ENCODE measurements at places on chromosomes 1 and 21.

- H3K4me1 ChIP-seq = peaks cover 33% of the 10 kb centered on the region
- peaks cover 27% of the 10 kb centered on the region for H3K36me3 ChIP-seq
- no peak for DNase-seq
- peak overlapping the region; percentile 98 for H3K4me3 ChIP-seq
- H3K27me3 ChIP-seq = no peaks in the 10 kb centered on the region
- peak overlapping the region; percentile 92 for H3K27ac ChIP-seq
Measured at GRCh38 chr1:145997718-145998023, 1.3 kb upstream of the TXNIP start.

- no peak for DNase-seq
- H3K4me1 ChIP-seq = no peaks in the 10 kb centered on the region
- no peak overlapping the region for H3K27ac ChIP-seq
- H3K27me3 ChIP-seq = no peaks in the 10 kb centered on the region
- no peaks in the 10 kb centered on the region for H3K36me3 ChIP-seq
Measured at GRCh38 chr1:66893712-66894111, 30.9 kb downstream of the DNAI4 start.

DNA sequence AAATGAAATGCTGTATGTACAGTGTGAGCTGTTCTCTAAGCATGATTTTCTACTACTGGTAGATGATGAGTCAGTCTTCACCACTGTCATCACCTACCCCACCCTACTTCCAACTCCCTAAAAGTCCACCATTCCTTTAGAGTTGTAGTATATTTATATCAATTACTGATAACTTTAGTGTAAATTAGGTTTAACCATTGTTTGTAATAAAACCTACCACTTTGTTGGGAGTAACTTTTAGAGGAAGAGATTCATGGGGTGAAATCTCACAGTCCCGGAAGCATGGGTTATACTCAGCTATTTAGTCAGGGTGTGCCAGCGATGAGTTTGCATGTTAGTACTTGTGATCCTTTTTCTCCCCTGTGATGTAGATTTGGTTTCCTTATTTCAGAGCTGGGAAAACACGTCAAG is 17.1 kb downstream of the MORC3 start:
- no peaks in the 10 kb centered on the region for H3K4me1 ChIP-seq
- no peaks in the 10 kb centered on the region for H3K27me3 ChIP-seq
- peaks cover 51% of the 10 kb centered on the region for H3K36me3 ChIP-seq
- no peak overlapping the region for H3K27ac ChIP-seq
- DNase-seq = no peak

DNA sequence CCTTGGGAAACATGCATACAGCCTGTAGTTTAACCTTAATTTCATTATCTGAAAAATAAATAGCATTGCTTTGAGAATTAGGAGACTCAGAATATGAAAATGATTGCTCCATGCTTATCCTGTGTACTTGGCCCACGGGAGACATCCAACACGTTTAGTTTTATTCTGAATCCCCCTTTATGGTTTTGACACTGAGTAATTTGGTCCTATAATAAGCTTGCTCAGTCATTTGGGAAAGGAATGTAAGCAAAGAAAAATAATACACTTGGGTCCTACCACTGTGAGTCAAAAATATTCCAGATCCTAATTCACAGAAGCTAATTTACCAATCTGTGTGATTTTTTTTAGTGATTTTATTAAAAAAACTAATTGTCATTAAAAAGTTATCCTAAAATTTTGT is 557.3 kb downstream of the USP25 start:
- H3K36me3 ChIP-seq = no peaks in the 10 kb centered on the region

DNA sequence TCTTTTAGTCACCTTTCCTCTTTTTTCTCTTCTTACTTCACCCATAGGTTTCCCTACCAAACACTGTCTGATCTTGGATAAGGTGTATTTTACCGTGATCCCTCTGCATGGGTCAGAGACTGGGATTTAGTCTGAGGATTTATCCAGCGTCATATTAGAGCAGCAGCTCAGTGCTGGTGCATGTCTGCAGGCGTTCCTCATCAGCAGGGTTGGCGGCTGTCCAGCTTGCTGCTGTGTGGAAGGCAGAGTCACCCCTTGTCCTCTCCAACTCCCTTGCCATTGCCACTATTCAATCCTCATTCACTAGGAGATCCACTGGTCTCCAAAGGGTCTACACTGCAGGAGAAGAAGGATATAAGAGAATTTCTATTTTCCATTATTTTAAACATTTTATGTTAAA is 7.3 kb upstream of the FAM78B start:
- H3K36me3 ChIP-seq = no peaks in the 10 kb centered on the region
- H3K4me3 ChIP-seq = no peak overlapping the region
- H3K27me3 ChIP-seq = peaks cover 4% of the 10 kb centered on the region
- H3K4me1 ChIP-seq = no peaks in the 10 kb centered on the region
- no peak overlapping the region for H3K27ac ChIP-seq

DNA sequence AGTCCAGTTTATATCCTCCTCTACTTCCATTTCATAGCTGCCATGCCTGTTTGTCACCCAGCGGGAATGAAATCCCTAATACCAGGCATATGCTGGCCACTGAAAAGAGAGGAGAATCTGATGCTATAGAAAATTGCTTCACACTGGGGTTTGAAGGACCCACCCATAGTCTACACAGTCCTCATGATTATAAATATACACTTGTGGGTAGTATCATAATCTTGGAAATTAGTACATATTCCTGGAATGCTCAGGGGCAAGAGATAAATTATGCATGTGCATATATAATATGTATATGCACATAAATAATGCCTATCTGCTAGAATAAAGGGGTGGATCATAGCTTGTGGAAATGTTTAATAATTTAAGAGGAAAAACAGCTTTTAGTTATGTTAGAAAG is 105.8 kb downstream of the PRRX1 start:
- no peak overlapping the region for H3K4me3 ChIP-seq
- no peaks in the 10 kb centered on the region for H3K36me3 ChIP-seq
- no peaks in the 10 kb centered on the region for H3K4me1 ChIP-seq
- no peak for DNase-seq
- H3K27ac ChIP-seq = no peak overlapping the region
- H3K27me3 ChIP-seq = no peaks in the 10 kb centered on the region

DNA sequence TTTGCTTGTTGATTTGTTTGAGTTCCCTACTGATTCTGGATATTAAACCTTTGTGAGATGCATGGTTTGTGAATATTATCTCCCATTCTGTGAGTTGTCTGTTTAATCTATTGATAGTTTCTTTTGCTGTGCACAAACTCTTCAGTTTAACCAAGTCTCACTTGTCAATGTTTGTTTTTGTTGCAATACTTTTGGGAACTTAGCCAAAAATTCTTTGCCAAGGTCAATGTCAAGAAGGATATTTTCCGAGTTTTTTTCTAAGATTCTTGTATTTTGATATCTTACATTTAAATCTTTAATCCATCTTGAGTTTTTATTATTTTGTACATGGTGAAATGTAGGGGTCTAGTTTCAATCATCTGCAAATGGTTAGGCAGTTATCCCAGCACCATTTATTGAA is 1230.7 kb upstream of the NCAM2 start:
- no peak for DNase-seq
- H3K4me1 ChIP-seq = no peaks in the 10 kb centered on the region
- no peak overlapping the region for H3K4me3 ChIP-seq
- H3K27ac ChIP-seq = no peak overlapping the region
- H3K36me3 ChIP-seq = no peaks in the 10 kb centered on the region

- DNase-seq = peak; percentile 64
- peak overlapping the region; percentile 95 for H3K4me3 ChIP-seq
- H3K27me3 ChIP-seq = no peaks in the 10 kb centered on the region
- no peaks in the 10 kb centered on the region for H3K36me3 ChIP-seq
- peaks cover 8% of the 10 kb centered on the region for H3K4me1 ChIP-seq
Measured at GRCh38 chr1:89821322-89822108, 683 bp downstream of the LRRC8D start.

DNA sequence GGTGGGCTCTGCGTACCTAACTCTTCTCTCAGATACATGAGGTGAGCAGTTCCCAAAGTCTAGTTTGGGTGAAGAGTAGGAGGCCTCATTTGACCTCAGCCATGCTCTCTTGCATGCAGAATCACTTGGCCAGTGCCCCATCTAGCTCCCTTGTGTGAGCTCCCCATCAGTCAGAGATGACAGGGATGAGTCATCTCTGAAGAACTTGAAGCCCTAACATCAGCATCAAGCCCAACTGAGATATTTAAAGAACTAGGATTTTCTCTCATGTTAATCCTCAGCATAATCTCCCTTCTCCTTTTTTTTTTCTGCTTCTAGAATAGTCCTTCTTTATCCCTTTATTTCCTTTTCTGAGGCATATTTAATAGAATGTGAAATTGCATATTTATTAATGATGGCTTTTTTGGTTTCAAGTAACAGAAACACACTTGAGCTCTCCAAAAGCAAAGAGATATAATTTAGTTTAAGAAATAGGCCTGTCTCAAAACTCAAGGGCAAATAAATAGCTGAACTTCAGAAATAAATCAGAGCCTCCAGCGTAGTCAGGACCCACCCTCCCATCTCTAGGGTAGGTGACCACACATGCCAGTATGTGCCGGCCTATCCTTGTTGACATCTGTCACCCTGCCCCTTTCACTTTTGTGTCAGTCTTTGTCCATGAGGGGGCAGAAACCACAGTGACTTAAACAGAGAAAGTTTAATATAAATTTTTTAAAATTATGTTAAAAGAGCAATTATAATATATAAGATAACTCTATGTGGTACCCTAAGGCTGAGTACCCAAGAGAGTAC is 112.3 kb downstream of the TSEN15 start:
- DNase-seq = no peak
- H3K4me1 ChIP-seq = peaks cover 4% of the 10 kb centered on the region

- H3K27ac ChIP-seq = no peak overlapping the region
- H3K4me1 ChIP-seq = no peaks in the 10 kb centered on the region
- H3K36me3 ChIP-seq = peaks cover 3% of the 10 kb centered on the region
- no peak overlapping the region for H3K4me3 ChIP-seq
- no peaks in the 10 kb centered on the region for H3K27me3 ChIP-seq
Measured at GRCh38 chr1:42841010-42841409, 5.4 kb upstream of the ZNF691 start.

GRCh38 chr1:60571811-60572210 is 498.2 kb upstream of the C1orf87 start:
- H3K27ac ChIP-seq = no peak overlapping the region
- no peaks in the 10 kb centered on the region for H3K27me3 ChIP-seq
- no peak overlapping the region for H3K4me3 ChIP-seq
- H3K36me3 ChIP-seq = no peaks in the 10 kb centered on the region

DNA sequence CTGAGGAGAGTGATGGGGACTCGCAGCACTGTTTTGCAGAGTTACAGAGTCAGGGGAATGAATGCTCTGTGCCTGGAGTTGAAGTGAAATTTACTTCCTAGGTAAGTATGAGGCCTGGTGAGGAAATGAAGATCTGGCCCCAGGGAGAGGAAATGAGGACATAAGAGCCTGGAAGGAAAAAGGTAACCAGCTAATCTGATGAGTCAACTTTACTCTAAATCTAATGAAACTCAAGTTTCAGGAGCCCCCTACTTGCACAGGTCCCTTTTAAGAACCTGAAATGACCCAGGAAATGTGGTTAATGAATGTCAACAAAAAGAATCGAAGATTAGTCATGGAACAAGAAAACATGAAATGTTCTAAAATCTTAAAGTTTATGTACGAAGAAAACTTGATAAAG is 599.0 kb downstream of the AGBL4 start:
- H3K4me3 ChIP-seq = no peak overlapping the region
- no peaks in the 10 kb centered on the region for H3K4me1 ChIP-seq
- H3K36me3 ChIP-seq = no peaks in the 10 kb centered on the region
- H3K27ac ChIP-seq = no peak overlapping the region
- H3K27me3 ChIP-seq = no peaks in the 10 kb centered on the region

GRCh38 chr1:32709075-32709474 is 6.5 kb upstream of the SYNC start:
- no peaks in the 10 kb centered on the region for H3K27me3 ChIP-seq
- H3K36me3 ChIP-seq = no peaks in the 10 kb centered on the region
- no peak overlapping the region for H3K4me3 ChIP-seq
- DNase-seq = no peak
- H3K27ac ChIP-seq = no peak overlapping the region
- no peaks in the 10 kb centered on the region for H3K4me1 ChIP-seq

DNA sequence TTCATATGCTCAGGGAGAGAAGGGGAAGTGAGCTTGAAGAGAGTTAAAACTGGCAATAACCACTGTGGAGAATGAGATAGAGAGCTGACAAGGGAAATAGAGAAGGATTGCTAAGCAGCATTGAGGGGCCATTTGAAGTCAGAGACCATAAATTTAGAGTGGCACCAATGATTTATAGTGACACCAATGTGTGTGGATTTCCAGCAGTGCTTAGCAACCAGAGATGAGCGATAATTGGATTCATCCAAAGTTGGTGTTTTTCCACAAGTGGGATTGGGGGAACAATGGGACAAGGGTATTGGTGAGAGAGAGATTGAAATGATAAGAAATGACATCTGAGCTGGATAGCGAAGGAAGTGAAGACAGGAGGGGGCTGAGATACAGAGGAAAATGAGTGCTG is 114.1 kb downstream of the C1orf94 start:
- DNase-seq = no peak
- peaks cover 11% of the 10 kb centered on the region for H3K27me3 ChIP-seq
- H3K27ac ChIP-seq = no peak overlapping the region

DNA sequence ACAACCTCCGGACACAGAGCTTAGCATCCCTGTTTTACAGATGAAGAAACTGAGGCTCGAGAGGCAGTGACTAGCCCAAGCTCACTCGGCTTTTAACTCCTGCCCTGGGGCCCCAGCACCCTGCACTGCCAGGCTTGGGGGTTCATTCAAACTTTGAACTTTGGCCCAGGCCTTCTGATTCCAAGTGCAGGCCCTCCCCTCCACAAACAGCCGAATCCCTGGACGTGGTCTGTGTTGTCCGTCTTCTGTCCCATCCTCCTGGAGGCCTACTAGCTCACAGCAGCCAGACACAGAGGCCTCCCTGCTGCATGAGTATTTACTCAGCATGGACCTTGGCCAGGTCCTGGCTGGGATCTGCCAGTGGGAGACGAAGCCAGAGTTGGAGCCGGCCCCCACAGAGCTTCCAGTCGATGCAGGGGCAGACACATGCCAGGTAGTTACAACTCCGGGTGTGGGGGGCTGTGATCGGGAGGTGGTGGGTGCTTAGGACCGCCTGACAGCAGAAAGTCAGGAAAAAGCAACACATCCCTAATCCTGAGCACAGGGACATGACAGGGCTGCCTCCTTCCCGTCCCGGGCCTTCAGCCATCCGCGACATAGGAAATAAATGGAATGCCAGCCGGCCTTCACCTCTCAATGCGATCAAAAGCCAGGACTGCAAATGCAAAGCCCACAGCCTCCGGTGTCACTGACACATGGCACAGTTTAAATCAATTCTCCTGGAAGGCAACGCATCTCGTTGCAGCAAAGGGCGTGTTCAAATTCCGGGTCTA is 7.4 kb downstream of the IFFO2 start:
- no peak overlapping the region for H3K4me3 ChIP-seq
- H3K4me1 ChIP-seq = peaks cover 37% of the 10 kb centered on the region
- H3K27ac ChIP-seq = peak overlapping the region; percentile 90
- no peaks in the 10 kb centered on the region for H3K36me3 ChIP-seq
- peak; percentile 82 for DNase-seq
- no peaks in the 10 kb centered on the region for H3K27me3 ChIP-seq

- DNase-seq = no peak
- no peaks in the 10 kb centered on the region for H3K4me1 ChIP-seq
- no peaks in the 10 kb centered on the region for H3K27me3 ChIP-seq
- no peaks in the 10 kb centered on the region for H3K36me3 ChIP-seq
Measured at GRCh38 chr1:222290866-222291265, 257.0 kb downstream of the HHIPL2 start.

GRCh38 chr1:173447224-173447623 is 29.9 kb upstream of the PRDX6 start:
- no peak overlapping the region for H3K4me3 ChIP-seq
- no peak overlapping the region for H3K27ac ChIP-seq
- DNase-seq = no peak
- no peaks in the 10 kb centered on the region for H3K27me3 ChIP-seq

GRCh38 chr1:69492286-69492685 is 75.4 kb upstream of the LRRC7 start:
- no peak overlapping the region for H3K27ac ChIP-seq
- no peaks in the 10 kb centered on the region for H3K27me3 ChIP-seq
- no peaks in the 10 kb centered on the region for H3K36me3 ChIP-seq
- DNase-seq = no peak
- H3K4me3 ChIP-seq = no peak overlapping the region
